Left colon (tissue), 2 donors: ENCODE measurements at places on chromosomes 13 and 19. TPM values are rescaled to one million over a fixed set of nuclear protein-coding genes. Genes with fewer than 3 reads are reported as not detected.

Gene ASPDH
- not detected for total RNA-seq

DNA sequence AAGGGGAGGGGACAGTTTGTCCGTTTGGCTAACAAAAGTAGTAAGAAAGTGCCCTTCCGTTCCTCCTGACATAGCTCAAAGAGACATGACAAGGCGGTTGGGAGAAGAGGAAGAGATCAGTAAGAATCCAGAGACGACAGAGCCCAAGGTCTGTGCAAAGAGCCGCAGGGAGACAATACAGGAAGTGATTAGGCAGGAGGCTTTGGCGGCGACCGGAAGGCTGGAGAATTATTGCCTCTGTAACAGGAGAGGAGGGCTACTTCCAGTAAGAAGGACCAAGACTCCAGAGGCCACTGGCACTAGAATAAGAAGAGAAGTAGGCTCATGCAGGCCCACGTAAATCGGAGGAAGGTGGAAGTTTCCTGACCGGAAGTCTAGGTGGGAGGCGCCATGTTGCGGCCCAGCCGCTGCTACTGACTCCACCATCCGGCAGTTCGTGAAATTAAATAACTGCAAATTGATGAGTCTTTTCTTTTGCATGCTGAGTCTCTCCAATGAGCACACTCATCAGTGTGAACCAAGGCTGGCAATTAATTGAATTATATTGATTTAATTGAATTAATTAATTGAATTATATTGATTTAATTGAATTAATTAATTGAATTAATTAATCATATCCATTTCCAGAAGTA is 9.9 kb downstream of the RFX2 start:
- peak; percentile 20 for DNase-seq

Gene FLT1
- total RNA-seq: 5.7 TPM

DNA sequence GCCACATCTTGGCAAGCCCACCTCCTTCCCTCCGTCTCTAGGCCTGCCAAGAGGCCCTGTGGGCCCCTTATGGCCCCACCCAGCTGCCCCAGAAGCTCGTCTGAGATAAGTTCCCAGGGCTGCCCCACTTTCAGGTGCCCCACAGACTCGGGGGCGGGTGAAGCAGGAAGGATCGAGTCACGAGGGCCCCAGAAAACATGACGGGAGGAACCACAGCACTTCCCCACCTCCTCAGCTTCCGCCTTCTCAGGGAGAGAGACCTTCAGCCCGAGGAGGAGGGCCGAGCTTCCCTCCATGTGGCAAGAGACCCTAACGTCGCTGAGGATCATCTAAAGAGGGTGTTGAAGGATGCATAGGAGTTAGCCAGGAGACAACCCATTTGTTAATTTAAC is 4.5 kb upstream of the IL12RB1 start:
- peak; percentile 64 for DNase-seq

- DNase-seq: no peak
Measured at GRCh38 chr19:48728911-48729664, 9.6 kb upstream of the MAMSTR start.

GRCh38 chr13:51687947-51688714 is 103.9 kb downstream of the WDFY2 start:
- DNase-seq: no peak

- no peak for DNase-seq
Measured at GRCh38 chr13:110305949-110306339, 1.0 kb downstream of the COL4A1 start.

Gene NOTCH3
- total RNA-seq: 6.1 TPM

Gene FBXO27
- 2.8 TPM for total RNA-seq

DNA sequence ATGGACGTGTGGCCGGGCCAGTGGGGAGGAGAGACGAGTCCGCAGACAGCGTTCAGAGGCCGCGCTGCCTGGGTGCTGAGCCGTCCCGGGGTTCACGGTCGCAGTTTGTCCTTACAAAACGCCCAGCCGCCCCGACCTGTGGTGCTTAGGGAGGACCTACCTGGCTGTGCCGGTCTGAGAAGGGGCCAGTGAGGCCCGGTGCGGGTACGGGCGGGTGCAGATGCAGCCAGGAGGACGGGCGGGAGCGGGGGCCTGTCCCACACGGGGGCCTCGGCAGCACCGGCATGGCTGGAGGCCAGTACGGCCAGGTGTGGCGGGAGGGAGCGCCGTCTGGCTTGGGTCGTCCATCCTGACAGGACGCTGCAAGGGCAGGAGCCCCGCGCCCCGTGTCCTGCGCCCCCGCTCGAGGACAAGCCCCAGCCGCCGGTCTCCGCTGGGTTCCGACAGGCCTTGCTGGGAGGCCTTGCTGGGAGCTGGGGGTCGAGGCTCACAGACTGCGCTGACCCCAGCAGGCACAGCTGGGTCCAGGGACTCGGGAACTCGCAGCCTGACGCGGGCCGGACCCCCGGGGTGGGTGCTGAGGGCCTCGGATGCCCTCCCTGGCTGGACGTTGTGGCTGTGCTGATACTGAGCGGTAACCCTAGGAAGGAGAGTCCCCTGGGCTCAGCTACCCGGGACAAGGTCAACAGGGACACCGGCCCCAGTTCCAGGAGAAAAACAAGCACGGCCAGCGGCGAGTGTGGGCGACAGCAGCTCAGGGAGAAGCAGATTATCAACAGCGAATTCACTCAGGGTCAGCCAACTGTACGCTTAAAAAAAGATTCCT is 5.3 kb upstream of the PROZ start:
- DNase-seq: peak; percentile 64
